T-helper 2 cell treated with Interferon-gamma antibody and Interleukin-4, amounts not matched to agents 5 μg/mL and 100 μg/mL, for 36 hours (primary cell): ENCODE measurements at places on chromosomes 1 and 21.
A peak's percentile ranks its signal among the peaks of the same experiment; 100 is the strongest.

DNA sequence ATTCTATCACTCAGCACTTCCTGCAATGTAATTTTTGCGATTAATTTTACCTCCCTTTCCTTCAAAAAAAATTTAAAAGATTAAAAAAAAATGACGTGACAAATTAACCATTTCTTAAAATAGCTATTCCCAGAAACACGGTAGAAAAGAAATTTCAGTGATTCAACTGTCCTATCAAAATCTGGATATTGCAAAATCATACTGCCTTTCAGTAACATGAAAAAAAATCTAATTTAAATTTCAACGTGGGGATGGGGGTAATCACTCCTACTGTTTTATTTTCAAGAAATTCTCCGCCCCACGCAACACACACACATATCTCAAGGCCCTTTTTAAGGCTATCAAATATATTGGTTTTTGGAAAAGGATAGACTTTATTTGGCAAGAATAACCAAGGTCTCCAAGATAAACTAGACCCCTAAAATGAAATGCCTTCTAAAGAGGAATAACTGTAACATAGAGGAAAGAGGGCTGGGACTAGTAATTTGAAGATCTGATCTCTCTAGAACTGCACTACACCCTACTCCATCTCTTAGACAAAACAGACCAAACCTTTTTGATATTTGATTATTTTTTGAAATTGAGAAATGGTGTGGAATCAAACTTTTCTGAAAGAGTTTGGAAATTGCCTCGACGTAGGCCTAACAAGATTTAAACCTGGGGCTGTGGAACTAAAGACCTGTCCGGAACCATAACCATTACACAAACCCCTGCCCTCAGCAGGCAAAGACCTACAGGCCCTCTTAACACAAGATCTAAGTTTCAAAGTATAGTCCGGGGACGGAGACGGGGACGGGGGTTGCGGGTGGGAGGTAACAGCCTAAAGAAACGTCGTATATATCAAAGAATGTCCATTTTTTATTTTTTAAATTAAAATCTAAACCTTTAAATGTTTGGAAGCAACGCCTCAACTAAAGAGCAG lies 941 bp downstream of the ARNT start:
- no peaks in the 10 kb centered on the region for H3K27me3 ChIP-seq
- DNase-seq: no peak
- peak overlapping the region; percentile 96 for H3K4me3 ChIP-seq
- peak overlapping the region; percentile 95 for H3K27ac ChIP-seq

DNA sequence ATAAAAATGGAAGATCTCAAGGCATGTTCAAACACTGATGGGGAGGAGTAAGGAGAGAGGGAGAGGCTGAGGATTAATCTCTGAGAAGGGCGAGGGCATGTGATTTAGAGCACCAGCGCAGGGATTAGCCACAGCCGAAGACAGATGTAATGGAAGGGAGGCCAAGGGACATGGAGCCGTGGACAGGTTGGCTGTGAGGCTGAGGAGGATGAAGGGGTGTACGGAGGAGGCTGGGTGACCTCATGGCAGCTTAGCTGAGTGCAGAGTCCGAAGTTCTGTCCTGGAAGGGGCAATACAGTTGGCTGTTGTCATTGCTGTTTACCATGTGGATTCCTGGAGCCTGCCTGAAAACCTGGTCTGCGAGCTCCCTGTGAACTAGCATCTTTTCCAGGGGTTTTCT lies 342.8 kb downstream of the RPS6KC1 start:
- no peaks in the 10 kb centered on the region for H3K4me1 ChIP-seq
- DNase-seq: no peak
- no peak overlapping the region for H3K4me3 ChIP-seq

DNA sequence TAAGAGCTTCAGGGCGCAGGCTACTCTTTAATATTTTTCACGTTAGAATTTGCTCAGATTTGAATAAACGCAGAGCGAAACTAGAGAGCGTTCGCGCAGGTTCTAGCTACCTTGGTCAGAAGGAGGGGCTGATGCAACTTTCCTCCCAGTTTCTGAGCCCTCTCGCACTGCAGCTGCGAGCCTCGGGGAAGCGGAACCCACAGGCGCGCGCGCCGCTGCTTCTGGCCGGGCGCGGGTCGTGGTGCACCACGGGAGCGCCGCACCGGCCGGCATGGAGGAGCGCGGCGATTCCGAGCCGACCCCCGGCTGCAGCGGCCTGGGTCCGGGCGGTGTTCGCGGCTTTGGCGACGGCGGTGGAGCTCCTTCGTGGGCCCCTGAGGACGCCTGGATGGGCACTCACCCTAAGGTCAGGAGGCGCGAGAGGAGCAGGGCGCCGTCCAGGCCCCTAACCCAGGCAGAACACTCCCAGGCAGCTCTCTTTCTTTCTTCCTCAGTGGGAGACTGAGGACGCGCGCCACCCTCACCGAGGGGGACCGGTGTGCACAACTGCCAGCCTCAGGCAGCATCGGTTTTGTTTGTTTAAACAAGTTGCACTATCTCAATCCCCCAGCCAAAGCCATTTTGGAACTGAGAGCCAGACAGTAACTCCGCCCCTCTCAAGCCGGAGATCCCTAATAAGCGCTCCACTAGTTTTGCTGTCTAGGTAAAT lies at the start of gene TSEN15:
TSS of gene TSEN15 (plus strand) at position 246 of the 709 bp plus-strand sequence. CDS start at position 272, 26 bp downstream.
- peaks cover 37% of the 10 kb centered on the region for H3K27me3 ChIP-seq
- H3K36me3 ChIP-seq: peaks cover 17% of the 10 kb centered on the region
- peak; percentile 72 for DNase-seq
- peak within 1 kb of the TSS; percentile 99 for H3K4me3 ChIP-seq

DNA sequence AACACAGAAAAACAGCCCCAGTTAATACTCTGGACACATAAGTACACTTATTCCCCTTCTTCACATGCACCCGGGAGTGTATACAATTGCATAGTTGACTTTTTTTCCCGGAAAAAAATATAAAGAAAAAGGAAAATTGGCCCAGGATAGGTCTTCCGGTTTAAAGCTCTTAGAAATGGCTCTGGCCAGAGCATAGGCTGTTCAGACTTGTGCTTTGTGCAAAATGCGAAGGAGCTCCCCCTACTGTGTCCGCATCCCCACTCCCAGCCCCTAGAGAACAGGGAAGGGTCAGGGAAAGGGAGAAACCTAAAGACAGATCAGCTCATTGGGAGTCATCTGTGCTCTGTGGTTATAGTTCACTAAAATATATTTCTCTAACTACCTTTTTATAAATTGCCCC lies 5.5 kb upstream of the MTMR11 start:
- no peak overlapping the region for H3K27ac ChIP-seq
- H3K27me3 ChIP-seq: no peaks in the 10 kb centered on the region
- H3K36me3 ChIP-seq: peaks cover 9% of the 10 kb centered on the region
- no peak for DNase-seq

DNA sequence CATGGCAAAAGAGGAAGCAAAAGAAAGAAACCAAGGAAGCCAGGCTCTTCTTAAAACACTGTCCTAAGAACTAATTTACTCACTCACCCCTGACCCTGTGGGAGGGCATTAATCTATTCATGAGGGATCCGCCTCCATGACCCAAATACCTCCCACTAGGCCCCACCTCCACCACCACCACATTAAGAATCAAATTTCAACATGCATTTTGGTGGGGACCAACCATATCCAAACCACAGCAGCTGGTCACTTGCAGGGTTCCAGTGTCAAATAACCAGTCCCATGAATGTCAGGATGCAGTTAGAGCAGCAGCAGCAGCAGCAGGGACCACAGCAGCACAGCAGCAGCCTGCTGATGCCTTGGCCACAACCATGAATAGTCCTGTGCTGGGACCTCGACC lies 83.8 kb downstream of the ZC3H11B start:
- H3K27ac ChIP-seq: no peak overlapping the region
- peaks cover 10% of the 10 kb centered on the region for H3K27me3 ChIP-seq
- no peak overlapping the region for H3K4me3 ChIP-seq
- no peak for DNase-seq

DNA sequence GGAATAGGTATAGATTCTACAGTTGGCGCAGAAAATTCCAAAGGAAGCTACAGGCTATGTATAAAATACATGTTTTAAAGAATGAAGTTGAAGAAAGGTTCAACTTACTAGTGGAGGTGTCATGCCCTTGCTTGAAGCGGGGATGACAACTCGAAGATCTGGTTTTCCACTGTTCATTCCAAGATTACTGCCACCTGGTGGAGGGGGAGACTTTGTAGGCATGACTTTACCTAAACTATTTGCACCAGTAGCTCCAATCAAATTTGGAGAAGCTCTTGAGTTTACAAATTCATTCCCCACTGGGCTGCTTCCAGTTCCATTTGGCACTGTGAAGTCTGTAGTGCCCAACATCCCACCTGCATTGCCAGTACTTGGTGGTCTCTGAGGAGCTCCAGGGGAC lies 81.7 kb downstream of the AXDND1 start:
- no peak for DNase-seq
- peaks cover 4% of the 10 kb centered on the region for H3K27me3 ChIP-seq
- no peaks in the 10 kb centered on the region for H3K36me3 ChIP-seq

DNA sequence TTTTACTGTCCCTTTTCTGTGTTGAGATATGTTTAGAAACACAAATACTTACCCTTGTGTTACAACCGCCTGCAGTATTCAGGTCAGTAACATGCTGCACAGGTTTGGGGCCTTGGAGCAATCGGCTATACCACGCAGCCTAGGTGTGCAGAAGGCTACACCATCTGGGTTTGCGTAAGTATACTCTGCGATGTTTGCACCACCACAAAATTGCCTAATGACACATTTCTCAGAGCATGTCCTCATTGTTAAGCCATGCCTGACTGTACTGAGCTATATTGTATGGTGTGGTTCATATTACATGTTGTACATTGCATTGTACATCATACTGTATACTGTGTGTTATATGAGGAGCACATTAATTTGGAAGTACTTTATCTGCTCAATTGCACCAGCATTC lies 247.4 kb downstream of the RHOU start:
- no peak for DNase-seq
- H3K36me3 ChIP-seq: no peaks in the 10 kb centered on the region
- no peak overlapping the region for H3K4me3 ChIP-seq
- H3K27me3 ChIP-seq: no peaks in the 10 kb centered on the region
- H3K4me1 ChIP-seq: no peaks in the 10 kb centered on the region

- H3K36me3 ChIP-seq: no peaks in the 10 kb centered on the region
- H3K27me3 ChIP-seq: no peaks in the 10 kb centered on the region
- no peak for DNase-seq
Observed at GRCh38 chr1:104212239-104212638, 462.5 kb downstream of the AMY1C start.

DNA sequence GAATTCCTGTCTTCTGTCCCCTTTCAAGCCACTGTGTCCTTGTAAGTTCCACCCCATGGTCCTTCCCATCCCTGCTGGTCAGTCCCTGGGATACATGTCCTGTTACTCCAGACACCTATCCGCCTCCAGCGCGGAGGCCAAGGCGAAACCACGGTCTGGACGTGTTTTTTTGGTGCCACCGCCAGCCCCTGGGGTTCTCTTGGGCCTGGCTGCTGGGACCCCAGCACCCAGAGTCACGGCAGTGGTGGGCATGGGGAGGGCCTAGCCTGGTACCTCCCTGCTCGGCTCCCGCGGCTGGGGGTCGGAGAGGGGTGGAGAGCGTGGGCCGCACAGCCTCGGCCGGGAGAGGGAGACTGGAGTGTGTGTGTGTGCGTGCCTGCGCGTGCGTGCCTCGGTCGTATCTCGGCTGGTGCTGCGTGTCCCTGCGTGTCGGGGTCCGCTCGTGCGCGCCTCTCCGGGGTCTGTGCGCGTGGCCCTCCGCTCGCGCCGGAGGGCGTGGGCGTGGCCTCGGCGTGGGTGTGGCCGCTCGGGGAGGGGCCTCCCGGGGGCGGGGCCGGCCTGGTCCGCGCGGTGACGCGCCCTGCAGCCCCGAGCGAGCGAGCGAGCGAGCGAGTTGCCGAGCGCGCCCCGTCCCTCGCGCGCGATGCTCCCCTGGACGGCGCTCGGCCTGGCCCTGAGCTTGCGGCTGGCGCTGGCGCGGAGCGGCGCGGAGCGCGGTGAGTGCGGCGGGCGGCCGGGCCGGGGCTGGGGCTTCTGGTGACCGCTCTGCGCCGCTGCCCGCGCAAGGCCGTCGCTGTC lies at the start of gene VWA1:
TSS of gene VWA1 (plus strand) at position 585 of the 798 bp plus-strand sequence. CDS start at position 644, 59 bp downstream.
- H3K36me3 ChIP-seq: no peaks in the 10 kb centered on the region
- H3K27ac ChIP-seq: peak within 1 kb of the TSS; percentile 45
- H3K4me1 ChIP-seq: no peaks in the 10 kb centered on the region
- peaks cover 8% of the 10 kb centered on the region for H3K27me3 ChIP-seq
- peak; percentile 72 for DNase-seq
- H3K4me3 ChIP-seq: peak within 1 kb of the TSS; percentile 59

- H3K27me3 ChIP-seq: peaks cover 34% of the 10 kb centered on the region
- no peaks in the 10 kb centered on the region for H3K36me3 ChIP-seq
Observed at GRCh38 chr1:47411436-47411835, 4.6 kb upstream of the FOXE3 start.

DNA sequence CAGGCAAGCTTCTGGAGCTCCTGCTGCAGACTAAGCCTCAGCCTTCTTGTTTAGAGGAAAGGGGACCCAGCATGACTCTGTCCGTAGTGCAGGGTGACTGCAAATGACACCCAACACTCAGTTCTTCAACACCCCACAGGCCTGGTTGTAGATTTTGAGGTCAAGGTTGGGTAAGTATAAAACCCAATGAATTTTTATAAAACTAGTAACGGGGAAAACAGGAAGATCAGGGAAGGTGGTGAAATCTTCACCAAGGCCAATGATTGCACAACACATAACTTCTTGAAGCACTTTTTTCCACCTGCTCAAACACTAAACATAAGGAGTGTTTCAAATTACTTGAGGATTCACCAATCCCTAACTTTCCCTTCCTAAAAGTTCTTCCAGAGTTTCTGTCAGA lies 89.4 kb upstream of the JAK1 start:
- H3K27ac ChIP-seq: no peak overlapping the region
- H3K4me1 ChIP-seq: peaks cover 2% of the 10 kb centered on the region
- H3K4me3 ChIP-seq: no peak overlapping the region
- DNase-seq: no peak
- H3K36me3 ChIP-seq: peaks cover 7% of the 10 kb centered on the region

DNA sequence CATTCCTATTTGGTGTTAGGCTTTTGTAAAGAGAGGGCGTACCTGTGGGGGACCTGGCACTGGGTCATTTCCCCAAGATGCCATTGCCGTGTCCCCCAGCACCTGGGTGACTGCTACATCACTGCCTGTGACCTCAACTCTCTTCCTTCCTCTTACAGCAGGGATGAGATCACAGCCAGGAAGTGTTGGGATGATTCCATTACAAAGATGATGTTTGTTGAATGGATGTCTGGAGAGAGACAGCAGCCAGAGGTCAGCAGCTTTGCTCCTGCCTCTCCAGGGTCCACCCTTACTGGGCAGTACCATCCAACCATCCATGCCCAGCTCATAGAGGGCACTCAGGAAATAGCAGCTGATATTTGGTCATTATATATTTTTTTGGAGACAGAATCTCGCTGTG lies 35.1 kb downstream of the TMEM51 start:
- no peaks in the 10 kb centered on the region for H3K36me3 ChIP-seq
- H3K27ac ChIP-seq: no peak overlapping the region

DNA sequence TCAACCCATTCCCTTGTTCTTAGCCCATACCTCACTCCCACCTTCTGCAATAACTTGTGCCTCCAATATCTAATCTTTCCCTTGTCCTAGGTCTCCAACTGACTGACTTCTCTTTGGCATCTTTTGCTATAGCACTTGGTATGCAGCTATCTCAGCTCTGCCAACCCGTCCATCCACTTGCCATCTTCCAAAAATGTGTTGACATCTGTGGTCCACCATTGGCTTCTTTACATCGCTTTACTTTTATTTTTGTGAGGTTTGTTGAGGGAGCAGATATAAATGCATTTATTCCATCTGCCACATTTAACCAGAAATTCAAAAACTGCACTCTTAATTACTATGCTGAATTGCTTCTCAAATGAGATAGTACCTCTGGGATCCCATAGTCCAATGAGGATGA lies 24.9 kb upstream of the PSMB2 start:
- no peak for DNase-seq
- peaks cover 18% of the 10 kb centered on the region for H3K27me3 ChIP-seq
- H3K27ac ChIP-seq: no peak overlapping the region
- H3K4me1 ChIP-seq: no peaks in the 10 kb centered on the region
- H3K4me3 ChIP-seq: no peak overlapping the region

- H3K4me3 ChIP-seq: no peak overlapping the region
- no peak overlapping the region for H3K27ac ChIP-seq
- no peaks in the 10 kb centered on the region for H3K27me3 ChIP-seq
- no peaks in the 10 kb centered on the region for H3K4me1 ChIP-seq
Observed at GRCh38 chr21:40717028-40717427, 129.9 kb downstream of the DSCAM start.
